NCI-H1930 (cell line): ENCODE measurements at places on chromosomes 6 and 20.

DNA sequence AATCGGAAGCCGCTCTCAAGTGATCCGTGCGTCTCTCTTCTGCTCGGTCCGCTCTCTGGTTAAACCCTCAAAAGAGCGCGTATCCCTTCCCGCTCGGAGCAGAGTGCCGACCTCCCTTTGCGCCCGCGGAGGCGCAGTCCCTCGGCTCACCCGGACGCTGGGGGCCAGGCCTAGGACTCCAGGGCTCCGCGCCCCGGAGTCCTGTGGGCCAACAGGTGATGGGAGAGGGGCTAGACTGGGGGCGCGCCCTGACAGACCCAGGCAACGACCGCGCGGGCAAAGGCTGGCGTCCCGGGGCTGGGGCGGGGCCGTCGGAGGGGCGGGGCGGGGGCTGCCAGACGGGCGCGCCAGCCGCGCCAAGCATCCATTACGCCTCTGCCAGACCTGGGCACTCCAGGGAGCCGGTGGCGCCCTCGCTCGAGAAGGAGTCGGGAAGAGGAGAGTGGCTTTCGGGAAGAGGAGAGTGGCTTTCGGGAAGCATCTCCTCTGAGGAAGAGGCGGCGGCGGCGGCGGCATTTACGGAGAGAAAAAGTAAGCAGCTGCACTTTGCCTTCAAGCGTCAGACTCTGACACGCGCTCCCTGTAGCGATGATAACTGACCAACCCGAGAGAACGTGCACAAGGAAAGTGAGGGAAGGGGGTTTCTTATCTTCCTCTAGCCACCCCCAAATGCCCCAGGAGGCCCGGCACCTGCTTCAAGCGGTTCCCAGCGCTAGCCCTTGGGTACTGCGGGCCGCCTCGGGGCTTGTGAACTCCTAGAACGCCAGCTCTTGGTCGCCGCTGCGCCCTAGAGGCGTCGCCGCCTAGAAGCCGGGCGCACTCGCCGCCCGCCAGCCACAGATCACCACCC, 2.6 kb downstream of the EPHA7 start:
- peak; percentile 43 for DNase-seq

- no peak for DNase-seq
These were observed 93.7 kb upstream of the ATXN1 start for GRCh38 chr6:16854986-16855385.

- peak; percentile 2 for DNase-seq
These were observed 102.8 kb downstream of the MOXD1 start for GRCh38 chr6:132298344-132298949.

DNA sequence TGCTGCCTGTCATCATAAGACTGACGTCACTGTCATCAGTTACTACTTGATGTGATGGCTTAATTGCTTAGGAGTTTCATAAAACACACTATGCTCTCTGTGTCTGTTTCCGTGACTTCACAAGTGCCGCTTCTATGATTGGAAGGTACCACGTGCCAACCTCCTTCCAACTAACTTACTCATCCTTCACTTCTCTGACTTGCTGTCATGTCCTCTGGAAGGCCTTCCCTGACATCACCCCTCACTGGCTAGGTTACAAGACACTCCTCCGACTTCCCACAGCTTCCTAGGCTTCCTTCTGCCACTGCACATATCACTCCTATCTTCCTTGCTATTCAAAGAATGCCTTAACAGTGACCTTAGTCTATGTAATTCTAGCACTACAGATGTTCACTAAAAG, 20.4 kb downstream of the SERINC3 start:
- no peak for DNase-seq

- no peak for DNase-seq
These were observed 24.9 kb downstream of the EPHA7 start for GRCh38 chr6:93394471-93394870.

- DNase-seq = no peak
These were observed 36.0 kb downstream of the REV3L start for GRCh38 chr6:111447051-111447450.
